ENCODE measurements at places on chromosomes 6 and 20. TPM values are rescaled to one million over a fixed set of nuclear protein-coding genes. Genes with fewer than 3 reads are reported as not detected.
A peak's percentile ranks its signal among the peaks of the same experiment; 100 is the strongest.

The ZC2HC1B gene
- total RNA-seq = not detected

The RBM24 gene
- 27.6 TPM for total RNA-seq

The TRIM15 gene
- total RNA-seq = not detected

The DDRGK1 gene
- total RNA-seq = 58.4 TPM

The PROKR2 gene
- total RNA-seq = not detected

The SLC35D3 gene
- total RNA-seq = not detected

The APCDD1L gene
- not detected for total RNA-seq

DNA sequence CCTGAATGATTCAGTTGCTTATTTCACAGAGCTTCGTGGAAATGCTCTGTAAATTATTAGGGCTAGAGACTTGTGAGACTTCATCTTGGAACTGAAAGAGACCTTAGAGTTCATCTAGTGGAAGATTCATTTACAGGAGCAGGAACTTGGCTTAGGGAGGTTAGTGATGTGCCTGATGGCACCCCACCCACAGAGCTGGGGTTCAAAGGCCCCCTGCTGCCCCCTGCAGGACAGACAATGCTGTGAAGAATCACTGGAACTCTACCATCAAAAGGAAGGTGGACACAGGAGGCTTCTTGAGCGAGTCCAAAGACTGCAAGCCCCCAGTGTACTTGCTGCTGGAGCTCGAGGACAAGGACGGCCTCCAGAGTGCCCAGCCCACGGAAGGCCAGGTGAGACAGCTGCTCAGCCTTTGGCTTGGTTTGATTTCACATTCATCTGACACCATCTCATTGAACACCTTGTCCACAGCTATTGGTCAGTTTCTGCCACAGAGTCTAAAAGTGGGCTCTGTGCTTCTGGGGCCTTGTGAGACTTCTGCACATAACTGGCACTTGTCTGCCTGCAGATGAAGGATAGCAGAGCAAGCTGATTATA, 25.1 kb downstream of the MYBL2 start:
- H3K27ac ChIP-seq = no peak overlapping the region
- peaks cover 1% of the 10 kb centered on the region for H3K36me3 ChIP-seq
- H3K4me1 ChIP-seq = no peaks in the 10 kb centered on the region

DNA sequence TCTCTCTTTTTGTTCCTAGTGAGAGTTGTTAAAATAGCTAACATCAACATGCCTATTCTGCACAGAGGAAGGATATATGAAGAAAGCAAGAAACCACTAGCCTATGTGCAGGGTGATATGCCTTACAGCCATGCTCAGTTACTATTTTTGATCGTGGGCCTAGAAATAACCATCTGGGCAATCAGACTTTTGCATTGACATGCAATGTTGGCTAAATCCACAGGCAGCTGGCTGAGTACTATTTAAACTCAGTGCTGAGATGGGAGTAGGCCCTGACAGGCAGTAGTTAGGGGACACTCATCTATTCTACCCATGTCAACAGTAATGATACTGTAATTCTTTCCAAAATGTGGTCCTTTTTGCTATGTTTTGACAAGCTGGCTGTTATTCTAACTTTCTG, 89.6 kb downstream of the HDGFL1 start:
- DNase-seq = no peak
- H3K4me3 ChIP-seq = no peak overlapping the region
- H3K27ac ChIP-seq = no peak overlapping the region
- no peaks in the 10 kb centered on the region for H3K36me3 ChIP-seq
- no peaks in the 10 kb centered on the region for H3K4me1 ChIP-seq

GRCh38 chr20:33653218-33653899, 8.8 kb upstream of the C20orf144 start:
- no peaks in the 10 kb centered on the region for H3K27me3 ChIP-seq
- no peak overlapping the region for H3K4me3 ChIP-seq
- no peak overlapping the region for H3K27ac ChIP-seq

DNA sequence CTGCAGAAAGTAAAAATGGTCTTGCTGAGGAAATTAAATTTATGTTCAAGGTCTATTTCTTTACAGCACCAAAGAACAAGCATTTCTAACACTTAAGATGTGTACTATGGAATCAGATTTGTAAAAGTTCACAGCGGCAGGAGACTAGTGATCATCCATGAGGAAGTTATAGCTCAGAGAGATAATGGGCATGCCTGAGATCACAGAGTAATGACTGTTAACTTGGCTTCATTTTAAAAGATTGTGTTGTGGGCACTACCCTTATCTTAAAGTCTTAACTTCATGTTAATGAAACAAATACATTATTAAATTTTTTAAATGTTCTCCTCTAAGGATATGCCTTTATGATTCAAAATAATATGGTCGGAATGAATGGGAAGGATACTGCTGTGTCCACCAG, 168.6 kb downstream of the GMPR start:
- no peaks in the 10 kb centered on the region for H3K36me3 ChIP-seq
- H3K27me3 ChIP-seq = no peaks in the 10 kb centered on the region
- no peak for DNase-seq
- no peak overlapping the region for H3K4me3 ChIP-seq

- peaks cover 50% of the 10 kb centered on the region for H3K27me3 ChIP-seq
- peak; percentile 87 for DNase-seq
- H3K36me3 ChIP-seq = no peaks in the 10 kb centered on the region
- no peak within 1 kb of the TSS for H3K27ac ChIP-seq
- H3K4me1 ChIP-seq = peaks cover 24% of the 10 kb centered on the region
- H3K4me3 ChIP-seq = peak within 1 kb of the TSS; percentile 92
Observed at GRCh38 chr20:6767536-6768227, at the start of gene BMP2. TSS of gene BMP2 (plus strand) at chr20:6767686. CDS start at chr20:6770127, 2,441 bp downstream.

- no peak for DNase-seq
- H3K27ac ChIP-seq = no peak overlapping the region
- H3K27me3 ChIP-seq = peaks cover 1% of the 10 kb centered on the region
- no peak overlapping the region for H3K4me3 ChIP-seq
- no peaks in the 10 kb centered on the region for H3K36me3 ChIP-seq
Observed at GRCh38 chr20:23641936-23642751, 4.4 kb upstream of the CST3 start.

DNA sequence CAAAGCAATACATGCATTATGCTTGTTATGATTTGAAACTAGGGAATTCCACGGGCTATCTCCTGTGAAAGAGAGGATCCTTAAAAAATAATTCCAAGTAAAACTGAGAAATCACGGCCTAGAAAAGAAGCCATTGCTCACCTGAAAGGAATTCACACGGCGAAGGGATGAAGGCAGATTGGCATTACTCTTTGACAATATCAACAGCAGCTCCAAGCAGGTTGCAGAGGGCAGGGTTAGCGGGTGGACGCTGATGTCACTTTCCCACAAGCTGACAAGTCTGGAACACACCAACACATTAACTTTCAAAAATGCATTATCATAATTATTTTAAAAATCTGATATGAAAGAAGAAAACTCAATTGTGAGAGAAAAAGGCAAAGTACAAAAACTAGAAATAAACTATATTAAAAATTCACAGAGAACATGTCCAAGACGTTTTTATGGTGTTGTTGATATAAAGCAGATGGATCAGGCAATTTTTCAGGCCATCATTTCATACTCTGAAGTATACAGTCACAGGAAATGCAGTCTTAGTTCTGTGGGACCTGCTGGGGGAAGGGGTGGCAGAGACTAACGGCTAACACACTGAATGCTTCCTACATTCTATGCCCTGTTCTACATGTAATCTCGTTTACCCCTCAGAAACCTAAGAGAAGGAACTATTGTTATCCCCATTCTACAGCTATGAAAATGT, 108.3 kb downstream of the UBE3D start:
- no peaks in the 10 kb centered on the region for H3K36me3 ChIP-seq
- H3K4me3 ChIP-seq = no peak overlapping the region
- no peaks in the 10 kb centered on the region for H3K27me3 ChIP-seq

DNA sequence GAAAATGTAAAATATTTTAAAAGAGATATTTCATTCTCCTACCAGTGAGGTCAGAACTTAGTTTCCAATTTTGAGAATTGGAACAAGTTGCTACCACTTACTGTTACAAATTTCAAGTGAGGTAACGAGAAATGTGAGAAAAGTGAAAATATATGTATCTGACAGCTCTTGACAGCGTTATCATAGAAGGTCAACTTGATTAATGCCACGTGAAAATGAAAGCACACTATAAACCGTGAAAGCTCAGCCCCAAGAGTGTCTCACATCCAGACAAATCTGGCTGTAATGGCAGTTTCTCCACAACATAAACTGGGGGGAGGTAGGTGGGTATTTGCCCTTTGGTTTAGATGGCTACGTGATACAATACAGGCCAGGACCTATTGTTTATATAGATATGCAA, 13.9 kb downstream of the HDGFL1 start:
- H3K36me3 ChIP-seq = no peaks in the 10 kb centered on the region
- no peaks in the 10 kb centered on the region for H3K27me3 ChIP-seq
- DNase-seq = no peak
- H3K4me1 ChIP-seq = peaks cover 29% of the 10 kb centered on the region
- H3K27ac ChIP-seq = no peak overlapping the region
- H3K4me3 ChIP-seq = no peak overlapping the region

DNA sequence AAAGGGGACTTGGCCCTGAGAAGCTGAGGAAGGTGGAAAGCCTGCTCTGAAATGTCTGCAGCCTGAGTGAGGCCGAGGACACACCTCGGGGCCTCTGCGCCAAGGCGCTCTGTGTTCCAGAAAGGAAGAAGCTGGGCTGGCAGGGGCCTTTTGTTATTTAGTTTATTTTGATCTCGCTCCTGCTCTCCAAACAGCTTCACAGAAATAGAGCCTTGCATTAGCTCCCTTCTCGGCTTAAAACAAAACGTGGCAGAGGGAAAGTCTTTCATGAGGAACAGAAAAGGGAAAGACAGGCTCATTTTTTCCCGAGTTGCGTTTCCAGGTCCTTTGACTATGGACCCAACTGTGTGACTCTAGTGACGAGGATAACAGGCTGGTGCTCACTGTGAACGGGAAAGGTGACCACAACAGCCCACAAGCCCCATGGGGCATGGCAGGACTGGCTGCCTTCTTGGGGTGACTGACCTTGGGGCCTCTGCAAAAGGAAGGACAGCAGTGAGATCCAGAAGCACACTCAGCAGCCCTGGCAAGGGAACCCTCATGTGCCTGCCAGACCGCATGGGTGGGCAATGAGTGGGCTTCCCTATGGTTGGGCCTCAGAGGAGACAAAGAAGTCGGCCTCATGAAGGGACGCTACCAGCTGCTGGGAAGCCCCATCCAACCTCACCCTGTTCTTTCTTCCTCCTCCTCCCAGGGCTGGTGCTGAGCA, 18.7 kb downstream of the LEMD2 start:
- DNase-seq = no peak
- no peaks in the 10 kb centered on the region for H3K36me3 ChIP-seq
- H3K4me1 ChIP-seq = peaks cover 27% of the 10 kb centered on the region
- no peak overlapping the region for H3K4me3 ChIP-seq
- H3K27ac ChIP-seq = no peak overlapping the region

DNA sequence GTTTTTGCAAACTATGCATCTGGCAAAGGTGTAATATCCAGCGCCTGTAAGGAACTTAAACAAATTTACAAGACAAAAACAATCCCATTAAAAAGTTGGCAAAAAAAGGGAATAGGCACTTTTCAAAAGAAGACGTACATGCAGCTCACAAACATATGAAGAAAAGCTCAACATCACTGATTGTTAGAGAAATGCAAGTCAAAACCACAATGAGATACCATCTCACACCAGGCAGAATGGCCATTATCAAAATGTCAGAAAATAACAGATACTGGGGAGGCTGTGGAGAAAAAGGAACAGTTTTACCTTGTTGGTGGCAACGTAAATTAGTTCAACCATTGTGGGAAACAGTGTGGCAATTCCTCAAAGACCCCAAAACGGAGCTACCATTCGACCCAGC, 54.2 kb downstream of the TSBP1 start:
- H3K4me3 ChIP-seq = no peak overlapping the region
- no peak for DNase-seq
- no peak overlapping the region for H3K27ac ChIP-seq
- no peaks in the 10 kb centered on the region for H3K36me3 ChIP-seq
- H3K27me3 ChIP-seq = no peaks in the 10 kb centered on the region
- H3K4me1 ChIP-seq = peaks cover 8% of the 10 kb centered on the region

DNA sequence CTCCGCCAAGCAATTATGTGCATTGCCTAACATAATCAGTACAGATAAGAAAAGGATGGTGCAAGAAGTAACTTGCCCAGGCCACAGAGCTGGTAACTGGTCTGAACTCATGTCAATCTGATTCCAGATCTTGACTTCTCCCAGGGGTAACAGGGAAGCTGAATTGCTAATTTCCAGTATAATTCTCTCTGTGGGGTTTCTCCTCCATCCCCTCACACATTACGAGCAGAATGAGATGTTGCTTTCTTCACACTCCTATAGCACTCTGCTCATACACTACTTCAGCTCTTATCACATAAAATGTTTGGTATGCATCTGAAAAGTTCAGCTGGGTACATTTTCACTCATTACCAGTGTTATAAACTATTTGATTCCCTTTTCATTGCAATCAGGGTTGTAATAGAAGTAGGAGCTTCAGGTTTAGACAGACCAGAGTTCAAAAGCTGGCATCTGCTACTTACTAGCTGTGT, 24.0 kb upstream of the LRRC1 start:
- DNase-seq = no peak
- no peaks in the 10 kb centered on the region for H3K36me3 ChIP-seq
- H3K4me1 ChIP-seq = no peaks in the 10 kb centered on the region
- H3K27ac ChIP-seq = no peak overlapping the region
- H3K27me3 ChIP-seq = no peaks in the 10 kb centered on the region

All from neural progenitor cell (in vitro differentiated cells).